ENCODE measurements at places on chromosomes 6 and 20.

- peak; percentile 15 for DNase-seq
These were observed 341.6 kb downstream of the NRN1 start for GRCh38 chr6:5665173-5665572.

DNA sequence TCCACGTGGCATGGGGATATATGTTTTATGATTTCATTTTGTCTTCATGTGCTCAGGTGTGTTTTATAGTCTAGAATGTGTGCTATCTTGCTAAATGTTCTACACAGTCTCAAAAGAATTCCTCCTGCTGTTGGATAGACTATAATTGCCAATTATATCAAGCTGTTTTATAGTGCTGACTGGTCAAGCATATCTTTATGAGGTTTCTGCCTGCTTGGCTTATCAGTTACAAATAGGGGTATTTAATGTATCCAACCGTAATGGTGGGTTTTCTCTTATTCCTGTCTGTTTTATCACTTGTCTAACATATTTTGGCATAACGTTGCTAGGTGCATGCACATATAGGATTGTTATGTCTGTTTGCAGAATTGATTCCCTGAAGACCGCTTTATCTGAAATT lies 201.3 kb downstream of the EYS start:
- no peak for DNase-seq

DNA sequence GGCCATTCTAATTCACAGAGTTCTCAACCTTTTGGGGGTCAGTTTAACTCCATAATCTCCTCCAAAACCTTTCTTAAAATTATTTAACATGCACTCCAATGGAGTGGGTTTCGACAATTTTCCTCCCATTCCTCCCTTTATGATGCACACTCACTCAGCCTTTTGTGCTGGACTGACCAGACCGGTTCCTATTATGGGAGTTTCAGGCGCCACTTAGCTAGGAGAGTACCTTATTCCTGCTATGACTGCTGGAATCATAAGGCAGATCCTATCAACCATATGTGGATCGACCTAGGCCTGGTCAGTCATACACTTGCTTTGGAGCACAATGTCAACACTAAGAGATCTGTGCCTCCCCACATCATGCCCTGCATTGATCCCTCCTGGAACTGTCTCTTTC lies 63.9 kb upstream of the MOCS1 start:
- DNase-seq = no peak

GRCh38 chr6:5175635-5176034 lies 85.1 kb downstream of the LYRM4 start:
- peak; percentile 10 for DNase-seq

DNA sequence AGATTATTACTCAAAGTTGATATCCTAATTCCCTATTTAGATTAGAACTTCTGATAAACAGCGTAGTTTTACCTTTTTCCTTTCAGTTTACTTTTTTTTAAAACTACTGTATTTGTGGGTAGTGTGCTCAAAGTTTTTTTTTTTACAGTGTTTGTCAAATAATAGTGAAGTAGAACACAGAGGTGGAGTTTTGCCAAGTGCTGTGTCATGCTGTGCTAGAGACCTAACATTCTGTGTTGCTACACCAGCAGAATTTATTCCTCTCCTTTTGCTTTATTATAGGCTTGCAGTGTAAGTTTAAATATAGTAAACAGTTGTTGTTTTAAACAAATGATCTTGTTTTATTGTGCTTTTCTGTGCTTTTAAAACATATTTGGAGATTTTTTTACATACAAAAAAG lies 125.4 kb downstream of the HIVEP1 start:
- DNase-seq = no peak

GRCh38 chr20:46563860-46564221 lies 13.4 kb upstream of the OCSTAMP start:
- DNase-seq = no peak

GRCh38 chr6:6704103-6705060 lies 115.9 kb downstream of the LY86 start:
- no peak for DNase-seq

Data from activated naive CD8-positive, alpha-beta T cell treated with anti-CD3 and anti-CD28 coated beads, Interleukin-2, amount 50 U/mL, for 24 hours (primary cell).